SW480 (cell line): ENCODE measurements at places on chromosomes 7 and 10.

DNA sequence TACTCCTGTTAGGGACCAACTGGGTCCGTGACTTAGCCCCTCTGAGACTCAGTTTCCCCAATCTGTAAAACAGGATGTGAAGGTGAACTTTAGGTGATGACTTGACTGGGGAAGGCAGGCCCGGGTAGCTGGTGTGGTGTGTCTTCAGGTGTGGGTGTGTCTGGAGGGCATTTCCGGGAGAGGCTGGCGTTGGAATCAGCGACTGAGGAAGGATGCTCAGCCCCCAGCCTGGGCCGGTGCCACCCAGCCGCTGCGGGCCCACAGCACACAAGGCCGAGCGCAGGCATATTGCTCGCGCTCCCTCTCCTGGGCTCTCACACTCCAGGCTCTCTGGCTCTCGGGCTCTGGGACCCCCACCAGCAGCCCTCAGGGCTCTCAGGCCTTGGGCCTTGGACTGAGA, 31.7 kb upstream of the CNPY1 start:
- no peak for DNase-seq

DNA sequence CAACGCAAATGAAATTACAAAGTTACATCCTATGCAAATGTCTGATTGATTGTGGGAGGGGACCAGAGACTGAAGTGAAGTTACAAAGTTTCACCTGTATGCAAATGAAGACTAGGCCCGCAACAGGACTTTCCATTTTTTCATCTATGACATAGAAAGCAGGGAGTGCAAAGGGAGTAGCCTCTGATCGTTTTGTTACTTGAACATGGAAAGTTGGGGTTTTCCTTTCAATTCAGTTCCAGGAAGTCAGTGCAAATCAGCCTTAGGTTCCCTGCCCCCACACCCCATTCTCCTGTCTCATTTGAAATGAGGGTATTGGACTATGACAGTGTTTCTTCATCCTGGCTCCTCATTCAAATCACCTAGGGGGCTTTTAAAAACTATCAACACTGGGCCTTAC, 96.9 kb upstream of the HABP2 start:
- no peak for DNase-seq

- no peak for DNase-seq
These were observed 64.3 kb downstream of the FOXI2 start for GRCh38 chr10:127801302-127801701.

- peak; percentile 36 for DNase-seq
These were observed 3.1 kb upstream of the PAPSS2 start for GRCh38 chr10:87656431-87657072.

GRCh38 chr7:155555116-155555695, 8.8 kb upstream of the CNPY1 start:
- no peak for DNase-seq

- no peak for DNase-seq
These were observed 15.2 kb downstream of the ANLN start for GRCh38 chr7:36404639-36405408.

DNA sequence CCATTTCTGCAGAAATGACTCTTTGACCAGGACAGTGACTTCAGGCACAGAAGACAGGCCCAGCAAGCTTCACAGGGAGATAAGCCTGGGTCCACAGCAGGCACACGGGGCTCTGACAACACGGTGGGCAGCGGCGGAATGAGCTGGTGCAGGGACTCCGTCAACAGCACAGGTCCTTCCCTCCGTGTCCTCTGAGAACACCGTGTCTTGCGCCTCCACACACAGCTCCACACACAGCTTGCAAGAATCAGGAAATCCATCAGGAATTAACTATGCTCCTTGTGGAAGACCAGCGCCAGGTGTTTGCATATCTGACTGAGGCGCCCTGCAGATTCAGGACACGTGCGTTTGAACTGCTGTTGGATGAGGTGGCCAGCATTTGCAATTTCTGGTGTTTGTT, 39.6 kb downstream of the TCERG1L start:
- DNase-seq: no peak

DNA sequence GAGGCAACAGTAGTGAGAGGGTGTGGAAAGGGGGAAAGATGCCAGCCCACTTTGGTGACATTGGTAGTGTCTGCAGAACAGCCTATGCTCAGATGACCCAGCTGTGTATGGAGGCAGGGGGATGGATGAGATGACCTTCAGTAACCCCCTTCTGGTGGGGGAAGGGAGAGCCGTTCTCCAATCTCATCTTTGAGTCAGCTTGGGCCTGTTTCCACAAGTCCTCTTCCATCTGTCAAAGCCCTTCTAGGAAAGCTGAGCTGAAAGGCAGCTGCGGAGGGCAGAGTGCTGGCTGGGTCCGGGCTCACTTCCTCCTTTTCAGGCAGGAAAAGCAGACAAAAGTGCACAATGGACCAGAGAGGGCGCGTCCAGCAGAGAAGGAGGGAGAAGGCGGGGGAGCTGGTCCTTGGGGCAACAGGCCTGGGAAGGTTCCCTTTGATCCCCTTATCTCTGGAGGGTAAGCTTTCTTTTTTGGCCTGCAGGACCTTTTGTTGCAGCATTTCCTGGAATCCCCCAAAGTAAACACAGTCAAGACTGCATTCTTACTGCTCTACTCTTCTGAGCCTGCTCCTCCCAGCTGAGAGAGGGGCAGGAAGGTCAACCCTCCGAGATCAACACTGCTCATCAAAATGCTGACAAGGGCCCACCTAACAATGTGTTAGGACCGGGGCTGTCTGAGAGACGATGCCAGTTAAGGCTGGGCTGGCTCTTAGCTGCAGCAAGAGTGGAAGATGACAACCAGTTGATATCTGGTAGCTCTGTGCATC, 1.2 kb upstream of the LRMDA start:
- peak; percentile 25 for DNase-seq

- no peak for DNase-seq
These were observed 81.5 kb upstream of the NEBL start for GRCh38 chr10:20978617-20979016.

- no peak for DNase-seq
These were observed 18.0 kb downstream of the NUDT5 start for GRCh38 chr10:12177642-12178041.

DNA sequence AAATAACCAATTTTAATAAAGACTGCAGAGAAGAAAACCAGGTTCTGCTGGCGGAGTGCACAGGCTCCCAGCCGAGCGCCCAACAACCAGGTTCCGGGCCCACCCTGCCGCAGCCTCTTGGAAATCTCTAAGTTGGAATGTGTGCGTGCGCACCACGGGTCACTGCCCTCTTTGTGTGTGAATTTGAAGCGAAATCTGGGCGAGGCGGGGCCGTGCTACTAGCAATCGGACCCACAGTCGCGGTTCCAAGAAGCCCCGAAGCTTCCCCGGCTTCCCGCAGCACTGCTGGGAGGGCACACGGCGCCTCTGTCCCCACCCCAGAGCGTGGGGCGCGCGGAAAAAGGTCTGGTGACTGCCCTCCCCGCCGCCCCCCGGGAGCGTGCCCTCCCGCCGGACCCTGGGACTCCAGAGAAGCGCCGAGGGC, 666 bp upstream of the MAP3K8 start:
- DNase-seq: peak; percentile 78

DNA sequence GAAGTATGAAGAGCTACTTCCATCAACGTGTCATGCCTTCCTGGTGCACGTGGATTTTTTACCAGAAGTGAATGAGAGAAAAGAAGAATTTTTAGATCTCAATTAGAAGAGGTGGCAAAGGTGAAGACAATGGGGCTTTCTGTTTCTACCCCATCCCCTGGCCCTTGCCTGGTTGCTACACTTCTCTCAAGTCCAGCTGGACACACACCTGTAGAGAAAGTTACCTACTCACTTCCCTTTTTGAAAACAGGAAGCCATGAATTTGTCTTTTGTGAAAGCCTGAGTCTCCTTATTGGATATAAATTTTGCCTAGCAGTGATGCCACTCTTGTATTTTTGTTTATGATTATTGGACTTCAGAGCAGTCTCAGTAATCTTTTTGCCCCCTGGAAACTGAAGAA, 142.9 kb upstream of the AKR1E2 start:
- DNase-seq: no peak

- no peak for DNase-seq
These were observed 105.9 kb downstream of the CPEB3 start for GRCh38 chr10:92184977-92185376.

DNA sequence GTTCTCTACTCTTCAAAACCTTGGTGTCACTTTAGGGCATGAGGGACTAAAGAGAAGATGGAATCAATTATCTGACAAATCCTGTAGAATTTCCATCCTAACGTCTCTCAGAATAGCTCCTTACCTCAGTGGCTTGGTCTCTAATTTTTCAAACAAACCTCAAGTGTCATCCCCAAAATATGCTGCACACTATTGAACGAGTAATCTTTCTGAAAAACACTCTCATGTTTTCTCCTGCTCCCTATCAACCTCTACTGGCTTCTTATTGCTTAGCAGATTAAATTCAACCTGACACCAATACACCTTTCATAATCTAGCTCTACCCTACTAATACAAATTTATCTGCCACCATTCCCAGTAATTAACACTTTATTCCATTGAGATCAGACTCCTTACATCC, 8.5 kb downstream of the CNOT4 start:
- no peak for DNase-seq

GRCh38 chr10:118041316-118041715, 5.4 kb downstream of the RAB11FIP2 start:
- DNase-seq: no peak

DNA sequence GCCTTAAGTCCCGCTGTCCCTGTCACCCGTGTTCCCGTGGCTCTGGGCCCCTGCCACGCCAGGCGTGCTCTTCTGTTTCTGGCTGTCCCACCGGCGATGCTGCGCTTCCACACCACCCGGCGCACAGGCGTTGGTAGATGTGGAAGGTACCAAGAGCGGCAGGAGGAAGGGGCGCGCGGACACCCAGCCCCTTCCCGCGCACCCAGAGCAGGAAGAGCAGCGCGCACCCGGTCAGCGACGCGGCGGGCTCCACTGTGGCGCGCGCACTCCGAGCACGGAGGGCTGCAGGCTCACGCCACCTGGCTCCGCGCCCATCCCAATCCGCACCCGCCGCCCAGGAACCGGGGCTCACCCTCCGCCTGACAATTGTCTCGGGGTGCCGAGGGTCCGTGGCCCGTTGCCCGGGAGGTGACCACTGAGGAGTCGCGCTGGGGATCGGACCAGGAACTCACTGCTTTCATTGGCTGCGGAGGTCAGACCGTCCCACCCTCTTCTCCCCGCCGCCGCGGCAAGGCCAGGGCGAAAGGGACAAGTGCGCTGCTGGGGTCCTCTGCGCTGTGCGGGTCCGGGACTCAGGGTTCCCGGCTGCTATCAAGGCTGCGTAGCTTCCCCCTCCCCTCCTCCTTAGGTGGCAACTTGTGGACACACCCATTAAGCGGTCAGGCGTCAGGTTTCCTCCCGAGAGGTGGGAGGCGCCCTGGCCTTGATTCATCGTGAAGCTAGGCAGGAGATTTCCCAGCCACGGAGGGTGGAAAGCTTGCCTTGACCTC, 121.6 kb upstream of the ZNF92 start:
- DNase-seq: peak; percentile 75

- no peak for DNase-seq
These were observed 25.4 kb downstream of the OR2A14 start for GRCh38 chr7:144148224-144148827.

DNA sequence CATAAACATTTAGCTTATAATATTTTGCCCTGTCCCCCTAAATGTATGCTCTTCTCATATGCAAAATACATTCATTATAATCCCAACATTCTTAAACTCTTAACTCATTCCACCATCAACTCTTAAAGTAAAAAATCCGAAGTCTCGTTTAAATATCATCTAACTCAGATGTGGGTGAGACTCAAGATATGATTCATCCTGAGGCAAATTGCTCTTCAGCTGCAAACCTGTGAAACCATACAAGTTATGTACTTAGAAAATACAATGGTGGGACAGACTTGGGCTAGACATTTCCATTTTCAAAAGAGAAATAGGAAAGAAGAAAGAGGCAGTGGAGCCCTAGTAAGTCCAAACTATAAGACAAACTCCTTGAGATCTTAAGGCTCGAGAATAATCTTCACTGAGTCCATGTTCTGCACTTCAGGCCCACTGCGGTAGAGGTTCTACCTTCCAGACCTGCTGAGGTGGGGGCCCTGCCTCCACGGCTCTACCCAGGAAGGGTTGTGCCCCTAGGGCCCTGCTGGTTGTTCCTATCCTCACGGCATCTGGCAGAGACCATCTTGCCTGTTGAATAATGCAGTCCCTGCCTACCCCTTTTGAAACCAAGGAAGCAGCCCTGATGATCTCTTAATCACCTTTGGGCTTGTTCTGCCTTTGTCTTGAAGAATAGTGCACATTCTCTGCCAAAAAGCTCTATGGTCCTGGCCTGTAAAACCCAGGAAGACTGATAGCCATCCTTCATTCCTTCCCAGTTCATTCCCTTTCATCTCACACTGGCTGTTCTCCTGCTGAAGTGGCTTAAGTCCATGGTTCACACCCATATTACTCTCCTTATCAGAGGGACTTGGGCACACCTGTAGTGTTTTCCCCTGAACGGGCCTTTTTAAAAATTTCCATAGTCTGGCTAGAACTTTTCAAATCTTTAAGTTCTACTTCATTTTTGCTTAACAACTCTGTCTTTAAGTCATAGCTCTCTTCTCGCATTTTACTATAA, 37.3 kb downstream of the INPP5F start:
- DNase-seq: no peak

GRCh38 chr10:132575320-132576201, 38.0 kb downstream of the INPP5A start:
- no peak for DNase-seq

DNA sequence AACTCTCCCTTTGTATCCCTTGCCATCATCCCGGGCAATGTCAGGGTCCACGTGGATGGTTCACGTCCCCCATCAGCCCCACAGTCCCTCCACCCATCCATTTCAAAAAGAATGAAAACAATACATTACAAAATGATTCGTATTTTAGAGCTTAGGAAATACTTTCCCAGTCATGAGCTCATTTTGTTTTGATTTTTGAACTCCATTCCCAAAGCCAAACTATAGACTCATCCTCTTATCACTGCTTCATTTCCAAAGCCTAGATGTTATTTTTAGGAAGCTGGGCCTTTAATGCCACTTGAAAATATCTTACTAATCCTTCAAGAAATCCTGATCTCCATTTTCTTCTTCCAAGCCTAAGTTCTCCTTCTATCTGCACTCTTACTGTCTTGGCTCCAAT, 72.1 kb downstream of the WNT2 start:
- no peak for DNase-seq

- DNase-seq: no peak
These were observed 150.7 kb downstream of the CFTR start for GRCh38 chr7:117630501-117630900.

- DNase-seq: no peak
These were observed 7.0 kb upstream of the GPER1 start for GRCh38 chr7:1080921-1081255.

DNA sequence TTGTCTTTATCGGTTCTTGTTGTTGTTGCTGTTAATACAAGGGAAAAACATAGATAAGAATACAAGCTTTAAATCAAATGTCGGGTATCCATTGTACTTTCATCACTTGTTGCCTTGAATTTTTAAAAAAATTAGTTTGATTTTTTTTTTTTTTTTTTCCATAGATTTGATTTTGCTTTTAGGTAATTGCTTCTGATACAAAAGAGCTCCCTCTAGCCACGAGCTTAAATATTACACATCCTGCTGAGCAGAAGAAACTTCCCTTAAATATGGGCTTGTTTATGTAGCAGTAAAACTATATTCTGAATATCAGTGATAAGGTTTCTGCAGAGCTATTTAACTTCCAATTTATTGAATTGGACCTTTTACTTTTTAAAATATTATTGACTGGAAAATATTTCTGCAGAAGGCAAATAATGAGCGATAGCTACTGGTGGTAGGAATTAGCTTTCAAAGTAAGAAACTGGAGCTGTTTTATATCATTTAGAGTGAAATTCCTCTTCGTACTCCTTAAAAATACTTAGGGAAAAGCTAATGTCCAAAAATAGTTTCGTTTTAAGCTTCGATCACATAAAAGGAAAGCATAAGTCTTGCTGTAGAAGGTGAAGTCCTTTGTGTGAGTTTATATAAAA, 216.9 kb downstream of the POLR1F start:
- DNase-seq: peak; percentile 39
